ENCODE measurements at places on chromosomes 3 and 15. TPM values are rescaled to one million over a fixed set of nuclear protein-coding genes. Genes with fewer than 3 reads are reported as not detected.

The INKA1 gene
- total RNA-seq, result 0.87 TPM

The TM4SF18 gene
- total RNA-seq, result not detected

The NPAP1 gene
- total RNA-seq, result not detected

The ZNF660 gene
- total RNA-seq, result 0.03 TPM

The OXSM gene
- 6.2 TPM for total RNA-seq

The SLC25A20 gene
- total RNA-seq, result 0.78 TPM

GRCh38 chr3:187974871-187975271, 179.1 kb upstream of the LPP start:
- H3K27ac ChIP-seq, result peak overlapping the region; percentile 65
- H3K27me3 ChIP-seq, result no peaks in the 10 kb centered on the region

- H3K27me3 ChIP-seq, result peaks cover 4% of the 10 kb centered on the region
- H3K36me3 ChIP-seq, result no peaks in the 10 kb centered on the region
- H3K27ac ChIP-seq, result no peak overlapping the region
- no peaks in the 10 kb centered on the region for H3K4me1 ChIP-seq
These were observed 3.1 kb downstream of the TM4SF1 start for GRCh38 chr3:149374391-149374790.

DNA sequence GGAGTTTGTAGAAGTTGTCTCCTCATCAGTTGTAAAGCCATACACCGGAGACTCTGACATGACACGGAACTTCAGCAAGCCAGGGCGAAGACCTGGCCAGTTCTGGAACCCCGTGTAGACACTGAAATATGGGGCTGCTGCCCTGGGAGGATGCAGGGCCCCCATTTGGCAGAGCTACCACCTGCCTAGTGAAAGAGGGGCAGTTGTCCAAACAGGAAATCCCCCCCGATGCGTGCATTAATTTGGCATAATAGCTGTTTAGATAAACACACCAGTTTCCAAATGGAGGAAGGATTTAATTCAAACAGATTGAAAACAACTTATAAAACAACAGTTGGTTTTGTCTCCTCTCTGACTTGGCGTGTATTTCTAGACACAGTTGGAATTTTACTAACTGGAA, 357.2 kb downstream of the GABRG3 start:
- DNase-seq, result no peak
- no peaks in the 10 kb centered on the region for H3K36me3 ChIP-seq
- H3K27me3 ChIP-seq, result no peaks in the 10 kb centered on the region
- H3K4me3 ChIP-seq, result no peak overlapping the region
- H3K4me1 ChIP-seq, result no peaks in the 10 kb centered on the region
- no peak overlapping the region for H3K27ac ChIP-seq

GRCh38 chr3:177463863-177464262, 266.6 kb upstream of the TBL1XR1 start:
- H3K36me3 ChIP-seq, result no peaks in the 10 kb centered on the region
- no peak overlapping the region for H3K27ac ChIP-seq
- no peaks in the 10 kb centered on the region for H3K27me3 ChIP-seq
- DNase-seq, result no peak

- H3K36me3 ChIP-seq, result no peaks in the 10 kb centered on the region
- no peak overlapping the region for H3K4me3 ChIP-seq
These were observed 51.0 kb upstream of the SPSB4 start for GRCh38 chr3:141000027-141000663.

DNA sequence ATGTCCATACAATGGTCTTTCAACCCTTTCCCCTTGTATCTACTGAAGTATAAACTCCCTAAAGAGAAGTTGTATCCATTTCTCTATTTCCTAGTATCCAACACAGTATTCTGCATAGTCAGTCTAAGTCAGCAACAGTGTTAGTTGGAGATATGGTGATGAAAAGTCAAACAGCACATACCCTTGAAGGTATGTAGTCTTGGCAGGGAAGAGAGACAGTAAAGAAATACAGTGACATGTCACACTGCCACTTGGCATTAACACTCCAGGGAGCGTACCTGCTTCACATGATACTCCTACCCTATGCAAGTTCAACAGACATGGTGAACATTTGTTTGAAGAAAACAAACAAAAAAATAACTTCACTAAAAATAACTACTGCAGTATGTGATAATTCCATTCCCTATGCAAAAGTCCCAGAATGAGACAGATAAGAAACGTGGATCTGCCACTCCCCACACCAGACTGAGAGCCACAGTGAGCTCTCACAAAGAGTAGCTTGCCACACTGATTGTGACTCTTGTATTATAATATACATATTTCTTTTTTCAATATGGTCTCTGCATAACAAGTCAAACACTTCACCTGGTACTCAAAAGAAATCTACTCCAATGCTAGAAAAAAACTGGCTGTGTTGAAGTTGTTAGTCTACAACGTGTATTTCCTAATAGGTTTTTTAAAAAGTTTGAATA, 5.9 kb downstream of the PDCD10 start:
- H3K36me3 ChIP-seq, result peaks cover 2% of the 10 kb centered on the region
- no peak overlapping the region for H3K27ac ChIP-seq
- DNase-seq, result no peak
- peaks cover 12% of the 10 kb centered on the region for H3K4me1 ChIP-seq
- H3K27me3 ChIP-seq, result no peaks in the 10 kb centered on the region

GRCh38 chr3:25817107-25817506, 27.2 kb downstream of the OXSM start:
- no peaks in the 10 kb centered on the region for H3K36me3 ChIP-seq
- H3K27ac ChIP-seq, result no peak overlapping the region
- H3K4me1 ChIP-seq, result no peaks in the 10 kb centered on the region
- DNase-seq, result no peak

DNA sequence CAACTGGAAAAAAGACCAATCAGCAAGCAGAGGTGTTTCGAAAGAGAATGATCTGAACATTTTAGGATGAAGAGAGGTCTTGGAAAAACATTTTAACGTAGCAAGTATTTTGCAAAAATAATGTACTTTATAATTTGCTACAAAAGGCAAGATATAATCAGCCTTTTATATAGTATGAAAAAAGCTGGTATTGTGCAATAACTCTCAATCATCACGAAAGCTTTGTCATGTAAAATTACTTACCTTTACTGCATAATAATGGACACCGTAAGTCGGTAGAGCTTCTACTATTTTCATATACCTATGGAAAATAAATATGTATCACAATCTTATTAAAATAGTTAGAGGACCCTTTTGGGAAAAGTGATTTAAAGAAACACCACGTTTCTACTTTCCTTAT, 95.7 kb upstream of the LMOD3 start:
- H3K27ac ChIP-seq, result no peak overlapping the region
- no peaks in the 10 kb centered on the region for H3K27me3 ChIP-seq
- H3K4me3 ChIP-seq, result no peak overlapping the region
- H3K36me3 ChIP-seq, result no peaks in the 10 kb centered on the region
- no peaks in the 10 kb centered on the region for H3K4me1 ChIP-seq
- DNase-seq, result no peak

DNA sequence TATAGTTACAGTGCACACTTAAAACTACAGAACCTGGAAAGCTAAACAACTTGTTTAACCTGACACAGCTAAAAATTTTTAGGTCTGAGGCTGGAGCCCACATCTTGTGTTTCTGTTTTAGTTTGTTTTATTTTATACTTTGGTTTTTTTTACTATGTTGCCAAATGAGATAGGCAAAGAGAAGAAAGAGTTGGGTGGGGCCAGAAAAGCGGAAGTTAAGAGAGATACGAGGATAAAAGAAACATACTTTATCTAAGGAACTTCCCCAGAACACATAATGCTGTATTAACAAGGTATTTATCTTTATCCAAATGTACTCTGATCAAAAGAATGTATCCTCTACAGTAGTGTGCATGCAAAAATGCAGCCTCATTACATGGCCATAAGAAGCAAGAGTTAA, 1145.7 kb downstream of the EPHA3 start:
- no peaks in the 10 kb centered on the region for H3K27me3 ChIP-seq
- H3K4me3 ChIP-seq, result no peak overlapping the region
- H3K27ac ChIP-seq, result no peak overlapping the region
- H3K4me1 ChIP-seq, result no peaks in the 10 kb centered on the region

DNA sequence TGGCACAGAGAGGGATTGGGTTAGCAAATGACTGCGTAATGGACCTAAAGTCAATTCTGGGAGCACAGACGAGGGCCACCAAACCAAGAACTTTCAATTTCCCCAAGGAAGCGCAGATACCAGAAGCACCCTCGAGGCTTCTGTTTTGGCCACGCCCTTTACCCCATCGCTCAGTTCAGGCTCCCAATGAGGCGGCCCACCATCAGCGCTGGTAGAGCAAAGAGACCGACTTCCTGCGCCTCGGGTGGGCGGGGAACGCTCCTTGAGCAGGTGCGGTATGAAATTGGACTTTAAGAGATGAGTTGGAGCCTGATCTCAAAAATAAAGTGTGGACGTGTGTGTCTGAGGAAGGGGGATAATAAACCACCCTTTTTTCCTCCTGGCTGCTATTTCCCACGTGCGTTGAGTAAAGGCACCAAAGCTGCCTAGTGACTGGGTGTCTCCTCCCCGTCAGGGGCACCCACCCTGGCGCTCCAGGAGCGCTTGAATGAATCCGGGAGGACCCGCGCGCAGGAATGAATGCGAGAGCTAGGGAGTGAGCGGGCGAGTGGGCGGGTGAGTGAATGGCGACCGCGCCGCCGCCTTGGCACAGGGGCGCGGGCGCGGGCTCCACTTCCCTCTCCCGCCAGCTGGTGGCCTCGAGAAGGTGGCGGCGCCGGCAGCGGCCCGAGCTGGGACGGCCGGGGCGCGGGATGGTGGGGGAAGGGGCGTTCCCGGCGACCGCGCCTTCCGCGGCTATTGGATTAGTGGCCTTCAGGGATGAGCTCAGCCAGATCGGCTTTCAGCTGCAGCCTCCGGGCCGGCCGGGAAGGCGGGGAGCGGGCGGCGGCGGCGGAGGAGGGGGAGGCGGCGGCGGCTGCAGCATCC, at the start of gene SPSB4:
TSS of gene SPSB4 (plus strand) at position 772 of the 867 bp plus-strand sequence. CDS start 14,758 bp downstream, outside the sequence.
- peaks cover 11% of the 10 kb centered on the region for H3K4me1 ChIP-seq
- H3K4me3 ChIP-seq, result peak within 1 kb of the TSS; percentile 7
- DNase-seq, result no peak
- H3K27me3 ChIP-seq, result peaks cover 35% of the 10 kb centered on the region
- H3K36me3 ChIP-seq, result no peaks in the 10 kb centered on the region

- H3K27ac ChIP-seq, result no peak overlapping the region
- H3K4me3 ChIP-seq, result no peak overlapping the region
- DNase-seq, result no peak
- H3K27me3 ChIP-seq, result no peaks in the 10 kb centered on the region
These were observed 59.0 kb downstream of the FAM174B start for GRCh38 chr15:92596623-92597022.

DNA sequence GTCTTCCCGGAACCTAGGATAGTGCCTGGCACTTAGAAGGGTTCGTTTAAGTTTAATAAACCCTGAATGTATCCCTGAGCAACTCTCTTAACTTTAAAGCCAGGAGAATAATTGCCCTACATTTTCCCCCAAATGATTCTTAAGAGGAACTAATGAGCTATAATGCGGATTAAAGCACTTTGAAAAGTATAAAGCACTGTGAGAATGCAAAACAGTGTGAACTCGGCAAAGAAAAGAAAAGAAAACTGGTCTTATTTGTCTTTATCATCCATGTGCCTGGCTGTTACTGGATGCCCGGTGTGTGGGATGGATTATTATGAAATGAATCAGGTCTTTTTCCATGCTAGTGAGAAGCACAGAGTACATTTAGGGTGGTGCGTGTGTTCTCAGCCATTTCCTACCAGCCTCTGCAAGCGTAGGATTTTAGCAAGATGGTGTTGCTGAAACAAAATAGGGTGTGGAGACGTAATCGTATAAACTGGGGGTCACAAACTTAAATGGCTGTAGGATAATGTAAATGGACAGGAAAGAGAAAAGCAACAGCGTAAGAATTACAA, 983 bp downstream of the KBTBD12 start:
- H3K4me1 ChIP-seq, result no peaks in the 10 kb centered on the region
- H3K4me3 ChIP-seq, result no peak overlapping the region
- no peak overlapping the region for H3K27ac ChIP-seq
- peaks cover 11% of the 10 kb centered on the region for H3K27me3 ChIP-seq
- DNase-seq, result no peak

DNA sequence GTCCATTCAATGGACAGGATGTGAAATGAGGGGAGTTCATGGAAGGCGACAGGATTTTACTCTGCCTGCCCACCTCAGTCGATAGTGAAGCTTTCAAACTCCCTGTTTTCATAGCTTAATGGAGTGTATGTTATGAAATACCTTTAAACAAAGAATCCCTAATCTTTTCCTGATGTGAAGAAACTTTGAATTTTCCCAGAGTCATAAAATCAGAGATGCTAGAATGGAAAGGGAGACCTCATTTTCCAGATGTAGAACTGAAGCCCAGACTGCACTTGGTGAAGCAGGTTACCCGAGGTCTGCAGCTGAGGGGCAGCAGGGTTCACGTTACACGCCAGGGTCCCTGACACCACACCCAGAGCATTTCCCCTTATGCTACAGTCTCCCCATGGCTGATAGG, 34.7 kb upstream of the LACTB start:
- H3K36me3 ChIP-seq, result no peaks in the 10 kb centered on the region
- no peak overlapping the region for H3K4me3 ChIP-seq
- no peaks in the 10 kb centered on the region for H3K27me3 ChIP-seq
- no peaks in the 10 kb centered on the region for H3K4me1 ChIP-seq

GRCh38 chr3:102143536-102143935, 291.3 kb upstream of the ZPLD1 start:
- H3K4me3 ChIP-seq, result no peak overlapping the region
- H3K4me1 ChIP-seq, result no peaks in the 10 kb centered on the region
- H3K27ac ChIP-seq, result no peak overlapping the region

GRCh38 chr15:51212909-51213308, 118.2 kb upstream of the TNFAIP8L3 start:
- H3K27me3 ChIP-seq, result peaks cover 6% of the 10 kb centered on the region
- no peak for DNase-seq
- H3K27ac ChIP-seq, result no peak overlapping the region
- H3K4me1 ChIP-seq, result no peaks in the 10 kb centered on the region
